ENCODE measurements at places on chromosomes 1 and 21.
A peak's percentile ranks its signal among the peaks of the same experiment; 100 is the strongest.

- DNase-seq, result no peak
Observed at GRCh38 chr1:184583849-184584248, 170.8 kb downstream of the EDEM3 start.

- DNase-seq, result peak; percentile 65
Observed at GRCh38 chr1:61992257-61992656, 202.4 kb upstream of the L1TD1 start.

GRCh38 chr1:107782217-107782845 is 182.6 kb downstream of the VAV3 start:
- DNase-seq, result peak; percentile 69

GRCh38 chr1:192399161-192399560 is 82.4 kb downstream of the RGS21 start:
- DNase-seq, result no peak

DNA sequence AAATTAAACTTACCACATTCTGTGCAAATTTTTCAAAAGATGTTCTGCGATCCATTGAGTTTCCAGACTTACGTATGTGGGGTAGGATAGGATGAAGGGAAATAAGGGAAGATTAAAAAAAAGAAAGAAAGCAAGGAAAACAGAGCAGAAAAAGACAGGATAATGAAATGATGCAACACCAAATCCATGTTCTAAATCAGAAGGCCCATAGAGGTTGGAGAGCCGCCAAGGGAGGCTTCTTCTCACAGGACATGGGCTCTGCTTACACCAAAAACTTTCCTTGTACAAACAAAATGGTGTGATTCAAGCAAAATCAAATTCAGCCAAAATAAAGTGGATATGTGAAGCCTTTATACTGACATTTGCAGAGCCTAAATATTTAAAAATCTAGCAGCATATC is 189.5 kb upstream of the GREM2 start:
- DNase-seq, result no peak

- no peak for DNase-seq
Observed at GRCh38 chr1:208413006-208413405, 168.8 kb upstream of the PLXNA2 start.
